Activated T-helper 1 cell treated with anti-CD3 and anti-CD28 coated beads, Interleukin-2, amount 50 U/mL, for 16 hours (primary cell): ENCODE measurements at places on chromosomes 2 and 18.

DNA sequence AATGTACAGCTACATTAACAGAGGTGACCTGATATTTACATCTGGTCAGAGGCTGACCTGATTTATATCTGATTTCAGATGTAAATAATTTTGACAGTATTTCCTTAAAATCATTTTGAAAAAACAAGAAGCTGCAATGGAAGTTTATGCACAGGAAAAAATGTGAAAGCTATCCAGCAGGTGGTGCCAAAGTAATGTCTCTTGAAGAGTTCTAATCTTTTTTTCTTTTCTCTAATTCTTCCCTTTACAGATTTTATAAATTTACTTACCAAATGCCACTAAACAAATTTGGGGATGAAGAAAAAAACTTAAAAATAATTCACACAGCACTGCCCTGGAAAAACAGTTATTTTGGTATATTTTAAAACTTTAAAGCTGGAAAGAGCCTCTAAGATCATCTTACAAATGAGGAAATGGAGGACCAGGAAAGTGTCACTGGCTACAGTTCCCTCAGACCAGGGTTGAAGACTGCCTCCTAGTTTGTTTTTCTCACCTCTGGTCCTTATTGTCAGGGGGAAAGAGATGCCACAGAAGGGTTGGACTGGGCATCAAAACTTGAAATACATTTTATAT is 16.4 kb upstream of the FBLN7 start:
- no peak for DNase-seq

DNA sequence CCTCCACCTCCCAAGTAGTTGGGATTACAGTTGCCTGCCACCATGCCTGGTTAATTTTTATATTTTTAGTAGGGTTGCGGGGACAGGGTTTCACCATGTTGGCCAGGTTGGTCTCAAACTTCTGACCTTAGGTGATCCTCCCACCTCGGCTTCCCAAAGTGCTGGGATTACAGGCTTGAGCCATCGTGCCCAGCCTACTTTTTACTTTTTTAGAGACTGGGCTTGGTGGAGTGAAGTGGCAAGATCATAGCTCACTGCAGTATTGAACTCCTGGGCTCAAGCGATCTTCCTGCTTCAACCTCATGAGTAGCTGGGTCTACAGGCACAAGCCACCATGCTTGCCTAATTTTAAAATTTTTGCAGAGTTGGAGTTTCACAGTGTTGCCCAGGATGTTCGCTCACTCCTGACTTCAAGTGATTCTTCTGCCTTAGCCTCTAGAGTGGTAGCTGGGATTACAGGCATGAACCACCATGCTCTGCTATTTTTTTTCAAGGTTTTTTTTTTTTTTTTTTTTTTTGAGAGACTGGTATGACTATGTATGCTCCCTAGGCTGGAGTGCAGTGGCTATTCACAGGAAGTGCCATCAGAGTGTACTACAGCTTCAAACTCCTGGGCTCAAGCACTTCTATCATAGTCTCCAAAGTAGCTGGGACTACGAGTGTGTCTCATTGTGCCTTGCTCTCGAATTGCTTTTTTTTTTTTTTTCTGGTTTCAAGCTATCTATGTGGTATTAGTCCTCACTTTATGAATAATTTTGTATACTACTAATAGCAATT is 11.9 kb downstream of the MSH2 start:
- no peak for DNase-seq

- no peak for DNase-seq
Measured at GRCh38 chr2:198375083-198375410, 570.7 kb downstream of the PLCL1 start.

DNA sequence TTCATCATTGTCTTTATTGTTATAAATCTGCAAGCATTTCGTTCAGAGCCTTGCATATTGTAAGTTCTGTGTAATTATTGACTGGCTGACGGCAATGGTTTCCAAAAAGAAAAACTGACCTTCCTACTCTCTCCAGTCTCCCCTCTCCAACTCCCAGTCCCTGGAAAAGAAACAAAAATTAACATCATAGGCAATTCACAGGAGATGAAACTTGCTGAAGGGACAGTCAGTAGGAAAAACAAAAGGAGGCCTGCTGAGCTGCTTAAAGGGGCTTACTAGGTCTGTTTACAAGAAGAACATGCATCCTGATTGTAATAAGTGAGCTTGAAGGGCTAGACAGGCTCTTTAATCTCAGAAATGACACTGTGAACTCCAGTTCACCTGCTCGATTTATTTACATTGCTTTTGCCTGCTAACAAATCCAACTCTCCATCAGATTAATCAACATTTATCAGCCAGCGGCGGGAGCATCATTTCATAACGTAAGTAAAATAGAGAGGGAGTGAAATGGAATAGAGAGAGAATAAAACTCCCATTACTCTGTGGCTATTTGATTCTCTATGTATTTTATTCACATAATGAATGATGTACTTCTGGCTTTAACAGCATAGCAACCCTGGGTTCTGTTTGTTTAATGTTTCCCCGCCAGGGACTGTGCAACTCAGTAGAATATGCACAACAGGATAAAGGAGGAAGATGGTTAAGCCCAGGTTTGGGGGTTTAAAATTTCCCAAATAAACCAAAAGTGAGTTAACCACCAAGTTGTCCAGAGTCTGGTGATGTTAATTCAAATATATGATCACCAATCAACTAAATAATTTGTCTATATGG is 256.7 kb upstream of the SETBP1 start:
- DNase-seq: no peak

- no peak for DNase-seq
Measured at GRCh38 chr2:196482119-196483065, 157.1 kb upstream of the CCDC150 start.

DNA sequence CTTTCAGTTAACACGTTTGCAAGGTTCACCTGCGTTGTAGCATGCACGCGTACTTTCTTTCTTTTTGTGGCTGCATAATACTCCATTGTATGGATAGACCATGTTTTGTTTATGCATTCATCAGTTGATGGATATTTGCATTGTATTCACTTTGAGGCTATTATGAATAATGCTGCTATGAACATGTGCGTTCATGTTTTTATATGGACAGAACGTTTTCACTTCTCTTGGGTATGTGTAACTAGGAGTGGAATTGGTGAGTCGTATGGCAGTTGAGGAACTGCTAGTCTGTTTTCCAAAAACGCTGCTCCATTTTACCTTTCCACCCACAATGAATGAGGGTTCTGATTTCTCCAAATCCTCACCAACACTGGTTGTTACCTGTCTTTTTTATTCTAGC is 244.3 kb downstream of the GLI2 start:
- DNase-seq: no peak

DNA sequence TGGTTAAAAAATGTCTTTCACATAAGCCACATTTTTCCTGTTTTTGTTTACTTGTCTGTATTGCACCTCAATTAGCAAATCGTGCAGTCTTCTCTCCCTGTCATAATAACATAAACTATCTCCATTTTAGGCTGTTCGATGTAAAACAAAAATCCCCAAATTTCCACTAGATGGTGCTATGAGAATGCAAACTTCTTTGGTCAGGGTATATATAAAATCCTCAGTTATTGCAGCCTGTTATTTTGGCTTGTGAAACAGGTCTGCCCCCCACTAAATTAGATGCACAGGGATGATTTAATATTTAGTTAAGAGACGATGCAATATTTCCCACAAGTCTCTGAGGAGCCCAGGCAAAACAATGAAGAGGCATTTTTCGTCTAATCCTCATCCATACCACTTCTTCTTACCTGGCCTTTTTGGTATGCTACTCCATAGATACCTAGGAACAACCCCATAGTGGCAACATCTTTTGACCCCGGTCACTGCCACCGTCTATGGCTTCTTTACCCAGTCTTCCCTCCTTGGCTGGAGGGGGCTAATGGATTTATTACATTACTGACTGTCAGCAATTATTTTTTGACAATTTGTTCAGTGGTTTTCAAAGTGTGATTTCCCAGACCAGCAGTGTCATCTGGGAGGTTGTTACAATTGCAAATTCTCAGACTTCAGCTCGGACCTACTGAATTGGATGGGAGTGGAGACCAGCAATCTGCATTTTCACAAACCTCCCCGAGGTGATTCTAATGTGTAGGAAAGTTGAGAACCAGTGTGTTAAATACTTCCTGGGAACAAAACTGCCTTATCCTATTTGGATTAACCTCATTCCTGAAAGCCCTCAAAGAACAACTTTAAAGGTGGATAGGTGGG is 117.4 kb upstream of the CWC22 start:
- no peak for DNase-seq

DNA sequence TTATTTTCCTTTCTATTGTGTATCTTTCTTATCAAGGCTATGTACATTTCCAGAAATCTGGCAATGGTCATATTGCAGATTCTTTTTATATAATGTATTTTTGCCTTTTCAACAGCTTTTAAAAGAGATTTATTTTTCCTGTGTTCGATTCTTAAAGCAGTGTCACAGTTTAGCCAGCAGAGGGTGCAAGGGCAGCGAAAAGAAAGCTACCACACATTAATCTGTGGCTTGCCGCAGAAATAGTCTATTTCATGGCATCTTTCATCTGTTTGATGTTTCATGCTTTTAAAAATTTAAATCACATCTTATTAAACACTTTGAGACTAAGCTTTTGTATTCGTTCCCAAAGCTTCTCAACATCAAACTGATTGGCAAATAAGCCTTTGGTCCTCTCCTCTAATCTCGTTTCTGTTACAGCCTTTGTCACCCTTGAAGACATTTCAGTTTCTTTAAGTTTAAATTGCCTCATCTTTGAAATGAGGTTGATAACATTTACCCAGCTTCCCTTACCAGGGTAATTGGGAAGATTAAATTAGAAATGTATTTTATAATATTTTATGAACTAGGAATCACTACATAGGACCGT is 73.3 kb downstream of the PIK3C3 start:
- no peak for DNase-seq
